ENCODE measurements at places on chromosomes 2 and 18. TPM values are rescaled to one million over a fixed set of nuclear protein-coding genes. Genes with fewer than 3 reads are reported as not detected.

DNA sequence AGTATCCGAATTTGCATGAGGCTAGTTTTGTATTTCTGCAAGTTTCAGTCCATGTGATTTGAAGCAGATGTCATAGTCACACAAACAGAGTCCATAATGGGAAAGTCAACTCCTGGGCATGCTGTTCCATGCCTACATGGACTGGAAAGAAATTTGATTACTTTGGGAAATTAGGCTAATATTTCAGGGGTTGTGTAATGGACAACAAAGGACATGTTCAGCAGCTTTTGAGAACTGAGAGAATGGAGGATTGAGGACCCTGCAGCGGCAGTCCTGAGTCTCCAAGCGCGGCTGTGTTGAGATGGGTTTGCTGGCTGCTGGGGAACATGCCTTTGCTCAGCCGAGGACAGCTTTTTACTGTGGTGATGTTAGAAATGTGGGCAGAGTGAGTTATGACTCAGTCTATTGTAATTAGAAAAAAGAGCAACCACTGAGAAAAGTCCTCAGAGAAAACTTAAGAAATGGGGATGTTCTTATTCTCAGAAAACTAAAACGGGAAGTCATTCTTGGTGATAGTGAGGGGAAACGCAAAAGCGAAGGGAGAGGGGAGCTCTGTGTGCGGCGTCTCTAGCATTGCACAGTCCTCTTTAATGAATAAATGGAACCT lies 149.2 kb downstream of the FAM210A start:
- DNase-seq, result no peak

Gene PEX13
- 23.1 TPM for total RNA-seq

GRCh38 chr2:45275806-45276205 lies 266.6 kb upstream of the SIX2 start:
- no peak for DNase-seq

DNA sequence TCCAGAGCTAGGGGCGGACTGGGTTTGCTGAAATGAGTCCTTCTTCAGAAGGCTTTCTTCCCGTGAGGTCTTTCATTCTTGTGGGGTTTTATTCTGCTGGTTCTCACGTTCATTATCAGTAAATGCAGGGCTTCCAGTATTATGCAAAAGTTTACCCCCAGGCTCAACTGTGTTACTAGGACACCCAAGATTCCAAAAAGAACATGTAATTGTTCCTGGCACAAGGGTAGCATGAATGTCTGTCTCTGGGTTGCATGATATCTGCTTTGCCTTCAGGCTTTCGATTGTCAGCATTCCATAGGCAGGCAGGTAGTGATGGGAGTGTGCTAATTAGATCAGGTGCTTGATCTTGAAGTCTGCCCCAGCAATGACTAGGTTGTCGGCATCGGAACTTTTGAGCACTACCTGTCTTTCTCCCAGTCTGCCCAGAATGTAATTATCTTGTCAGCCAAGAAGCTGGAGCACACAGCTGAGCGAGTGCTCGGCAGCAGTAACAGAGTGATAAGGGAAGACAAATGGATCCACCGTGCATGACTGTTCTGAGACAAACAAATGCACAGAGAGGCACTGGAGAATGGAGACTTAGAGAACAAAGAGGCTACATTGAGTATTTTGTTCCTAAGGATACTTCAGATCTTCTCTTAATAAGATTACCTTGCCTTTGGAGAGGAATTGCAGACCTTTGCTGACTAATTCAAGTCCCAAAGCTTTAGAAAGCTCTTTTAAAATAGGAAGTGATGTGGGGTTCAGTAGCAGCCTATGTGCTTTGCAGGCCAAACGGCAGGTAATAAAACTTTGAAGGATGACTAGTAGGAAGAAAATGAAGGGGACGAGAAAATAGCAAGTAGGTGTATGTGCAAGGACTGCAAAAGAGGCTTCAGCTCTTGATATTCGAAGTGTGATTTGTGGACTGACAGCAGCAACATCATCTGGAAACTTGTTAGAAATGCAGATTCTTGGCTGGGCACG lies 41.9 kb downstream of the ITGB6 start:
- DNase-seq, result no peak

GRCh38 chr2:69345434-69345833 lies 41.6 kb downstream of the GFPT1 start:
- no peak for DNase-seq

Gene UGT1A10
- total RNA-seq, result 18.5 TPM
